ENCODE measurements at places on chromosomes 7 and 10.
A peak's percentile ranks its signal among the peaks of the same experiment; 100 is the strongest.

GRCh38 chr7:90320801-90321494 is at the start of gene FAM237B:
Gene FAM237B (minus strand): TSS chr7:90321304. CDS start chr7:90319748, 1,556 bp downstream.
- DNase-seq: peak; percentile 53

- DNase-seq: no peak
Observed at GRCh38 chr7:81725003-81725811, 44.6 kb downstream of the HGF start.

DNA sequence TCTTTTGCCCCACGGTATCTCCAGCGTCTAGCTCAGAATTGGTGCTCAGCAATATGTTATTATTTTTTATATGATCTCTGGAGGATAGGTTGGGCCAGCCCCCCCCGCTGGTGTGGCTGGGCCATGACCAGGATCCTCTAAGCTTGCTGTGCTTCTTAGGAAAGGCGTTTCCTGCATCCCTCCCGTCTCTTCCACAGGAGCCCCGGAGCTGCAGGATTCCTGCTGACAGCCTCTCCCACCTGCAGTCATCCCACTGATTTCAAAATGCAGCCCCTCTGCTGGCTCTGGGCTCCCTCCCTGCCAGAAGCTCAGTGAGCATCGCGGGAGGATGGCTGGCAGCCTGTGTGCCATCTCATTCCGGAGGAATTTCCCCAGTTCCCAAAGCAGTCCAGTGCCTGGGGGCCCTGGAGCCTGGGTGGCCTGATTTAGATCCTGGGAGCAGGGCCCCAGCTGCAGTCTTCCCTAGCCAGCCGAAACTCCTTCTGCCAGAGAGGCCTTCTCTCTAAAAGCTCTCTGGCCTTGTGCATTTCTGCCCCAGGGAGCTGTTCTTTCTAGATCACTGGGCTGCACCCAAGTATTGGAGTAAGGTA is 21.8 kb upstream of the GOLGA7B start:
- DNase-seq: no peak

- peak; percentile 94 for DNase-seq
Observed at GRCh38 chr7:77685233-77685632, 11.0 kb upstream of the RSBN1L start.

DNA sequence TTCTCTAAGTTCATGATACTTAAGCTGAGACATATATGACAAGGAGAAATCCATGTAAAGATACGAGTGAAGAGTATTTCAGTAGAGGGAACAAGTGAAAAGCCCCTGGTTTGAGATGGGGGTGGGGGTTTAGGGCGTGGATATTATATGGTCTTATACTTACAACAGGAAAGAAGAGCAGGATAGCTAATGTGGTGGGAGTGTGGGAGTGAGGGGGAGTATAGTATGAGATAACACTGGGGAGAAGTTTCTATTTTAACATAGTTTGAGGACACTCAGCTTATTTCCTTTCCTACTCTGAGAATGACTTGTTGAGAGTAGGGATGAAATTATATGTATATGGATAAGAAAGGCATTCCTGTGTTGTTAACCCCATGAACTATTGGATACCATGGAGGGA is 36.5 kb downstream of the MCU start:
- DNase-seq: no peak

DNA sequence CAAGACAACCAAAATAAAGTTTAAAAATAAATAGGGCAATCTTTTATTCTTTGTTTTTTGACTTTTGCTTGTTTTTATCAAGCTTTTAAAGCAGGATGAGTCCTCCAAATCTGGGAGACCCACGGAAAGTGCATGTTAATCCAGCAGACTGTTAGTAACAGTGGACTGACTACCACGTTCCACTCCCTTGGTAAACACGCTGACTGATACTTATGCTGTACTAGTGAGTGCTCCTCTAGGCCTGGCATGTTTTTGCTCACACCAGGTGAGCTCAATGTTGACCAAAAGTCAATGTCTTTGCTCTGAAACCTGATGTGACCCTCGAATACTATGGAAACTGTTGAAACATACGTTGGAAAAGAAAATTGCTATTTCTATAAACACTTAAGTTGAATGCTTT is 88.4 kb downstream of the KIAA1549 start:
- peak; percentile 83 for DNase-seq

DNA sequence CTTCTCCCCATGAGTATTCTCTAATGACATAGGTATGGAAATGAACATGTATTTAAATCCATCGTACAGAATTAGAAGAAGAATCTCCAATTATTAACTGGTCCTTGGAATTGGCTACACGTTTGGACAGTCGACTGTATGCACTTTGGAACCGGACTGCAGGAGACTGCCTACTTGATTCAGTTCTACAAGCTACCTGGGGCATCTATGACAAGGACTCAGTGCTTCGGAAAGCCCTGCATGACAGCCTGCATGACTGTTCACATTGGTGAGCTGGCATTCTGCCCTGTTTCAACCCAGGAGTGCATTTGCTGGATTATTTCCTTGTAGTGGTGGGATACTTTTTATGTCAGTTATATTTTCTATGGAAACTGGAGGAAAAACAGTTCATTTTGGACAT is 32.2 kb downstream of the ZRANB1 start:
- no peak for DNase-seq

DNA sequence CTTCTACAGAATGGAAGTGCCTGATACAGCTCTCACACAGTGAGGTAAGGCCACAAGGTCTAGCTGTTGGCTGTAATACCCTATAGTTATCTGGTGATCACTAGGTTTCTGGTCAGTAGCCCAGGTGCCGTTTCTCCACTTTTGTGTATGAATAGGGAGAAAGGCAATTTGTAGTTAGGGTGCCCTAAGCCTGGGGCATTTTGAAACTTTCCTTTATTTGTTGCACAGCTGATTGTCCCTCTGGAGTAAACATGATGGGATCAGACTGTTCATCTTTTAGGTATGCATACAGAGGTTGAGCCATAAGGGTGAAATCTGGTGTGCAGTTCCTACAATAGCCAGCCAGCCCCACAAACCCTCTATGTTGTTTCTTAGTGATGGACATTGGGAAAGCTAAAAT is 112.4 kb downstream of the ANKRD26 start:
- no peak for DNase-seq

DNA sequence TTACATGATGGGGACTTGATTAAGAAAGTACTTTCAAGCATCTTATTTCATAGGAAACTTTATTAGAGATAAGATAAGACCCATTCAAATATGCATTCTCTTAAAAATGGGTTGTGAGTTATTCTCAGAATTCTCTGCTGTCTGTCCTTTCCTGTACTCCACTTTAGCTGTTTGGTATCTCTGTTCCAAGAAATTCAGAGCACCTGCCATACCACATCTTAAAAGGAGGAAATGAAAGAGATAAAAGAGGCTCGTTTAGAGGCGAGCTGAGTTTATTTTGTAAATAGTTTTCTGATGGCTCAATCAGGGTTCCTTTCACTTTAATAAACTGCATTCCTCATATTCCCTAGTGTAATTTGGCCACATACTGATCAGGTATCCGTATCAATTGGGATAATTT is 87.2 kb downstream of the MDFIC start:
- peak; percentile 17 for DNase-seq

GRCh38 chr10:96560966-96561887 is 25.6 kb downstream of the TM9SF3 start:
- no peak for DNase-seq

DNA sequence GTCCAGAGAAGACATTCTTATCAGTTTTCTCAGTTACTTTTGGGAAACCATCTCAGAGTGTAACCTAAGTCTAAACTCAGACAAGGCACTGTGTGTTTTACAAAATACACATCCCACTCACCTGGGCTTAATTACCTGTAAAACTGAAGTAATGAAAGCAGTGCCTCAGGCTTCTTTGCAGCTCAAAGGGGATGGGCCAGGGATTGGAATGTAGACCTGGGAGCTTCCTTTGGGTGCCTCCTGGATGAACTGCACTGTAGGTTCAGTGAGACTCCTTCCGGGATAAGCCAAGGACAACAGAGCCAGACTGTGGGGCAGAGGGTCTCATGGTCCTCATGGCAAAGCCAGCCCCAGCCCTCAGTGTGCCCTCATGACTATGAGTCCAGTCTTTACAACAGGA is 672.4 kb upstream of the GALNT17 start:
- no peak for DNase-seq

- no peak for DNase-seq
Observed at GRCh38 chr10:14356921-14357320, 26.2 kb upstream of the FRMD4A start.

DNA sequence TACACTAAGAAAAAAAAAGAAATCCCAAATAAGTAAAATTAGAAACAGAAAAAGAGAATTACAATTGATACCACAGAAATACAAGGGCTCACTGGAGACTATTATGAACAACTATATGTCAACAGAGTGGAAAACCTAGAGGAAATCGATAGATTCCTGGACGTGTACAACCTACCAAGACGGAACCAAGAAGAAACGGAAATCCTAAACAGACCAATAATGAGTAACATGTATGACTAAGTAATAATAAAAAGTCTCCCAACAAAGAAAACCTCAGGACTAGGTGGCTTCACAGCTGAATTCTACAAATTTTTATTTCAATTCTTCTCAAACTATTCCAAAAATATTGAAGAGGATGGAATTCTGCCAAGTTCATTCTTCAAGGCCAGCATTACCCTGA is 13.9 kb downstream of the DIP2C start:
- no peak for DNase-seq

GRCh38 chr7:4468320-4469102 is 213.6 kb upstream of the FOXK1 start:
- no peak for DNase-seq

DNA sequence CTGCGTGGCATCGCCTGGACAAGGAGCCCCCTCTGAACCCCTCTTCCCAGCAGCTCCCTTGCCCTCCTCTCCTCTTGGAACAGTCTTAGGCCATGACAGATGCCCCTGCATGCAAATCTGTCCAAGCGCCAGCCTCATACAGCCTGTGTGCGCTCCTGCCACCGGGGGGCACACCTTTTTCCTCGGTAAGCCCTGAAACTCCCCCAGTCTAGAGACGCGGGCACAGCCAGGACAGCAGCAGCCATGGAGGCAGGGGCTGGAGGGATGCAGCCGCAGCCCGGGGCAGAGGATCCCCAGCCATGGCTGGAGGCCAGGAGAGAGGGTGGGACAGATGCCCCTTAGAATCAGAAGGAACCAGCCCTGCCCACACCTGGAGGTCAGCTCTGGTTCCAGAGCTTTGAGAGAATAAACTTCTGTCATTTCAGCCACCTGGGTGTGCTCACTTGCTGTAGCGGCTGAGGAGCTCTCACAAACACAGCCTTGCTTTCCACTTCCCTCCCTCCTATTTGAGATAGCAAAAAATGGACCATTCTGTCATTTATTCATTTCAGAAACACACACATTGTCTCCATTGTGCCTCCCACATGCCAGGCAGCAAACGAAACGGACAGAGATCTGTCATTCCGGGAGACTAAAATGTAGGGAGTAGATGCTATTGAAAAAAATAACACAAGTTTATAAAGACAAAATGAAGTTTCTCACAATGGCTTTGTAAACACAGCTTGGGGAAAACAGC is 241.5 kb downstream of the WDR37 start:
- DNase-seq: no peak

GRCh38 chr10:101588879-101589278 is 758 bp downstream of the DPCD start:
- no peak for DNase-seq

DNA sequence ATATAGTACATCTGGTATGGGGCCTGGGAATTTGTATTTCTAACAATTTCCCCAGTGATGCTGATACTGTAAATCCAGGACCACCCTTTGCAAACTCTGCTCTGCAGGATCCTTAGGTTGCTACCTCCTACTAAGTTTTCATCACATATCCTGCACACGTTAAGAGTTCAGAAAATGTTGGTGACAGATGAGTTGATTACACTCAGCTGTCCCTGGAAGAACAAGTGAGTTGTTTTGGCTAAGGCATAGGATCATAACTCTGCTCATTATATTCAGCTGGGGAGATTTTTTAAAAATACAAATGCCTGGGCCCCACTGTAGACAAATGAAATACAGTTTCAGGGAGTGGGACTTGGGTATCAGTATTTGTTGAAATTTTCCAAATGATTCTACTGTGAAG is 274.6 kb upstream of the HABP2 start:
- no peak for DNase-seq

GRCh38 chr7:142608630-142609428 is 140.4 kb upstream of the PRSS1 start:
- no peak for DNase-seq

GRCh38 chr7:108974641-108975040 is 405.0 kb downstream of the DNAJB9 start:
- no peak for DNase-seq

DNA sequence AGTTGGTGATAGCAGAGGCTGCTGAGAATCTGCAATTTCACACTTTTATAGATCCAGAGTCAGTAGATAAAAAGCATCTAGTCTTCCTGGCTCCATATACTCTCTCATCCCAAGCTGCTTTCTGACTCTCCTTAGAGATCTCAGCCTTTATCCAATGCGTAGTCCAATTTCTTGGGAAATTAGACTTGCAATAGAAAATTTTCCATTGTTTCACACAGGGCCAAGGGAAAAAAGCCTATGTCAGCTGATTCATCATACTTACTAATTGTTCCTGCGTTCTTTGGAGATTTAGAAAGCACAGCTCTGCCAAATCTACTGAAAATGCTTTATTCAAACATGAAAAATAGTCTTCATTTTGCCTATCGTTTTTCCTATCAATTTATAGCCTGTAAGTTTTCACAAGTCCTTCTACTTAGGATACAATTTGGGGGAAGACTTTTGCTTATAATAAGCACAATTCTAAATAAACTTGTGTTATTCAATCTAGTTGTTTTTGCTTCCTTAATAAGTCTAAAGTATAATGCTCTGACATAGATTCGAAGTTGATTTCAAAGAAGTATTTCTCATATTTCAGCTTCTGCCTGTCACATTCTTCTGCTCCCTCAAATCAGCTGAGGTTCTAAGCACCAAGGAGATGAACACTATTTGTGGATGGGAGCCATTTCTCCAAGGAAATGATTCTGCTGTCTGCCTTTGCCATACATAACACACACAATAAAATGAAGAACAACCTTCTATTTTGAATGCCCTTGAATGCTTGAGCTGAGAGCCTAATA is 165.4 kb downstream of the ADAM12 start:
- no peak for DNase-seq

DNA sequence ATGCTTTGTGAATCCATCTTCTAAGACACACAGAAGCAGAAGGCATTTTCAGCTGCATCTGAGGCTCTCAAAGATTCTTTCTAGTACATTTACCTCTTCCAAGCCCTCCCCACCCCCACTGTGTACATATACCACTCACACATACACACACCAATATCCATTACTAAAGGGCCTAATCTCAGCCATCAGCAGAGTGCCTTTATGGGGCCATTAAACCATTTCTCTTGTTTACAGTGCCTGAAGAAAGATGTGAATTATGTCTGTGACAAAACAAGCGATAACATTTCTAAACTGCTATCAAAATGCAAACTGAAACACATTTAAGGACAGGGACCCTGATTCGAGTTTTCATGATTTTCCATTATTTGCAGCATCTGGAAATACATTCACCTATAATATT is 40.0 kb downstream of the ETV1 start:
- no peak for DNase-seq

- no peak for DNase-seq
Observed at GRCh38 chr7:51918581-51918980, 602.0 kb upstream of the COBL start.

Data from DMS53 (cell line).